ENCODE measurements at places on chromosomes 7 and 10. TPM values are rescaled to one million over a fixed set of nuclear protein-coding genes. Genes with fewer than 3 reads are reported as not detected.

The SUN1 gene
- total RNA-seq = 84.4 TPM

The TMEM236 gene
- total RNA-seq = 0.65 TPM

The GRM3 gene
- total RNA-seq = not detected

The LIPJ gene
- total RNA-seq = not detected

The DCLRE1A gene
- total RNA-seq = 16.5 TPM

The ARHGEF35 gene
- total RNA-seq = 7.4 TPM

The HOXA7 gene
- total RNA-seq = not detected

The HABP2 gene
- total RNA-seq = not detected

The LHPP gene
- 13.5 TPM for total RNA-seq

The NACAD gene
- total RNA-seq = 0.76 TPM

The CLDN3 gene
- total RNA-seq = not detected

The TSPAN15 gene
- total RNA-seq = 1.5 TPM

The STK31 gene
- total RNA-seq = not detected
